AG04450 (cell line): ENCODE measurements at places on chromosomes 3 and 15.
A peak's percentile ranks its signal among the peaks of the same experiment; 100 is the strongest.

GRCh38 chr3:156509189-156510174 is 45.4 kb downstream of the SSR3 start:
- peak; percentile 34 for DNase-seq

DNA sequence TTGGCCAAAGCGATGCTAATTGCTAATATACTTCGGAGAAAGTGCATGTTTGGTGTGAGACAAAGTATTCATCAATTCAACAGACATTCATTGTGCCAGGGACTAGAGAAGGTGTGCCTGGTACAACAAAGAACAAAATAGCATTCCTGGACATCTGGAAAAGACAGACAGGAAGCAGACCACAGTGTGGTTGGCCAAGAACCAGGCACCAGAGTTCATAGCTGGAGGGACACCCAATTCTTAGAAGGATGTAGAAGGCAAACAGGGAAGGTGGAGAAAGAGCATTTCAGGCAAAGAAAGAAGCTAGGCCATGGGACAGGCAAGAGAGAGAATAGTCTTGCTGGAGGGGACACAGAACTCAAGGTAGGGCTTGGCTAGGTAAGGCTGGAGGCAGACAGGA is 105.8 kb upstream of the ETV5 start:
- DNase-seq: no peak

DNA sequence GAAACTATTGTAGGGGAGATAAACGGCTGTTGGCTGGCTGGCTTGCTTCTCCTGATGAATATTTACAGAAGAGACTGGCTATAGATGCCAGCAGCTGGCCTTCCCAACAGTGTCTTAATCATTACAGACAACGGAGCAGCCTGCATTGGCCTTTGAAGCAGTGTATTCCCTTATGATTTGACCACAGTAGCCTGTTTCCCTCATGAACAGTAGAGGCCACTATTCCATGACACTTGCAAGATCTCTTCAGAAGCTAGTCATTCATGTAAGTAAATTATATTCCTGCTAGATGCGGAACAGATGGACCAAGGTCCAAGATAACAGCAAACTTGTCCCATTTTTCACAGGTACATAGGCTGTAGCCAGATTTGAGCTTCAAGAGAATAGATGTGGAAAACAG is 47.3 kb downstream of the TMCO5A start:
- DNase-seq: no peak

DNA sequence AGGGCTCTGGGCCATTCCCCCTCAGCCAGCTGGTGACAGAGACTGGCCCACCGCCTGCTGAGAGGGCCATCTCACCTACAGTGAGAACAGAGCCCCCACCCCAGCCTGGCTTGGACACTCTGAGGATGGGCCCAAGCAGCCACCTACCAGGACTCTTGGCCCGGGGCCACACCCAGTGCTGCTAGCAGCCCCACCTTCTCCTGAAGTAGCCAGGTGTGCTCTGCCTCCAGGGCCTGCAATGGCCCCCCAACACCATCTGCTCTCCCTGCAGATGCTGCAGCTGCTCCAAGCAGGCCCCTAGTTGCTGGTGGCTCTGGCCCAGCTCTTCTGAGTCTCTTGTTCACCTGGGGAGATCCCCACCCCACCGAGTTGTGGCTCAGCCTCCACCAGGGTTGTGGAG is 6.8 kb upstream of the CLK3 start:
- no peak for DNase-seq

DNA sequence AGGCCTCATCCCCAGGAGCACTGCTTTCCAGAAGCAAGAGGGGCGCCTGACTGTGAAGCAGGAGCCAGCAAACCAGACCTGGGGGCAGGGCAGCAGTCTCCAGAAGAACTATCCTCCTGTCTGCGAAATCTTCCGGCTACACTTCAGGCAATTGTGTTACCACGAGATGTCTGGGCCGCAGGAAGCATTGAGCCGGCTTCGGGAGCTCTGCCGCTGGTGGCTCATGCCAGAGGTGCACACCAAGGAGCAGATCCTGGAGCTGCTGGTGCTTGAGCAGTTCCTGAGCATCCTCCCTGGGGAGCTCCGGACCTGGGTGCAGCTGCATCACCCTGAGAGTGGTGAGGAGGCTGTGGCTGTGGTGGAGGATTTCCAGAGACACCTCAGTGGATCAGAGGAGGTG is 2.1 kb downstream of the ZKSCAN7 start:
- DNase-seq: no peak

- DNase-seq: peak; percentile 93
Measured at GRCh38 chr15:45454814-45455213, 67.7 kb downstream of the SLC30A4 start.

DNA sequence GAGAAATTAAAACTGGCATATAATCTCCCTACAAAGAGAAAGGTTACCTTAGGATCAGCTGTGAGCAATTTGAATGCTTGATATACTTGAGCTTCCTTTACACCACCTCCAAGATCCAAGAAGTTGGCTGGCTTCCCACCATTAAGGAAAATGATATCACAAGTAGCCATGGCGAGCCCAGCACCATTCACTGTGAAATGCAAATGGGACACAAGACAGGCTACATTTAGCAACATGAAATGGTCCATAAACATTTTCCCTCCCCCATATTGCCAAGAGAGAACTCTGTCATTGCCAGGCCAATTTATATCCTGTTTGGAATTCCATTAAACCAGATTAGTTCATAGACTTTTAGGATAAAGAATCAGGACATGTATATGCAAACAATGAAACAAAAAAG is 158.7 kb downstream of the SUCLG2 start:
- no peak for DNase-seq

GRCh38 chr3:172066880-172067796 is 27.8 kb downstream of the FNDC3B start:
- DNase-seq: no peak

GRCh38 chr3:195270817-195271409 is at the start of gene XXYLT1:
Gene XXYLT1 (minus strand): TSS chr3:195271159. CDS start chr3:195271058, 101 bp downstream.
- DNase-seq: no peak

DNA sequence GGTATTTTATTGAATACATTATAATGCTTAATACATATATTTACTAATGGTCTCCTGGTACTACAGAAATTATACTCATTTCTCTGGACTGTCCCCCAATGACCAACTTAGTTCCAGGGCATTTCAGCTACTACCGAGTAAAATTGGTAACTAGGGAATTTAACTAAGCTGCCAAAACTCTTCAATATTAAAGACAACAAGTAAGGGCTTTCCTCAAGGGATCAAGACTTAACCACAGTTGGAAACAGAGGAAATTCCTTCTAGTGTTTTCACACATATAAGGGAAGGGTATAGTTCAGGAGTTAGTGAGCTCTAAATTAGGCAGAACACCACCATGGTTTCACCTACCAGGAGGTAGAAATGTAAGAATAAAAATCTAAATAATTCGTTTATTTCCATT is 357.4 kb downstream of the TBL1XR1 start:
- no peak for DNase-seq

DNA sequence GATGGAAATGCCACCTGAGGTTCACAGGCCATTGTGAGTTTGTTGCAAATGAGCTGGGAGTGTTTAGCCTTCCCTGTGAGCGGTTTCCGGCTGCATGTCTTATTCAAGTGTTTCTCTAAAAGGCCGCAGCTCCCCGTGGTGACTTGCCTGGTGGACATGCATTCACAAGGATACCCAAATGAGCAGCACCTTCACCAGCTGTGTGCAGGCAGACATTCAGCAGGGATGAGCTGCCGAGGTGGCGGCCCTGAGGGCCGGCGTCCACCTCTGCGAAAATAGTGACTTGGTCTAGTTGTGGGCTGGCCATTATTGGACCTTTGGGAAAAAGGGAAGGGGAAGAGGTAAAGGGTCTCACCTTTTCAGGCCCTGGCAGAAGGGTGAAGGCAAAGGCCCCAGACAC is 23.4 kb downstream of the SPSB4 start:
- DNase-seq: no peak

DNA sequence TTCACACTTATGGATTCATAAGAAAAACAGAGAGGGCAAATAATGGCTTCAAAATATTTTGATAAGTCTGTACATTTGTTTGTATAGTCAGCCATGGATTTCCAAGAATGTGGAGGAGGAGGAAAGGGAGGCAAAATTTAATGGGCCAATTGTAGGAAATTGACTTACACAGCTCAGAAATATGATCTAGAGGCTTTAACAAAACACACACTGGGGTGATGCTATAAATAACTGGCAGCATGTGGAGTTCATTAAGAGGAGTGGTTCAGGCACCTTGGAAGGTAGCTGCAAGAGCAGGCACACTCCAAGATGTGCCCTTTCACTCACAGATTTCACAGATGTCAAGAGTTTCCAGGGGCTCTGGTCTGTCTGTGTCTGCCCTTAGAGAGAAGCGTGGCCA is 193.4 kb upstream of the RASGRP1 start:
- peak; percentile 30 for DNase-seq

DNA sequence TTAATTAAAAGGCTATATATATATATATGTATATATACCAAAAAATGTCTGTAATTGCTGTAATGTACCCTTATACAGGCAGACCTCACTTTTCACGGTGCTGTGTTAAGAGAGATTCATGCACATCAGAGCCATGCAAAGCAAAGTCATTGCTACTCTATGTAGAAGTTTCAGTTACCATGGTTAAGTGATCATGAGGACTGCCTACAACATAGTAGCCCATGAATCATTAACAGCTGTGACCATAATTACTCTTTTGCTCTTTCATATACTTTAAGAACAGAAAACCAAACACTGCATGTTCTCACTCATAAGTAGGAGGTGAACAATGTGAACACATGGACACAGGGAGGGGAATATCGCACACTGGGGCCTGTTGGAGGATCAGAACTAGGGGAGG is 225.3 kb upstream of the EPHA3 start:
- no peak for DNase-seq

DNA sequence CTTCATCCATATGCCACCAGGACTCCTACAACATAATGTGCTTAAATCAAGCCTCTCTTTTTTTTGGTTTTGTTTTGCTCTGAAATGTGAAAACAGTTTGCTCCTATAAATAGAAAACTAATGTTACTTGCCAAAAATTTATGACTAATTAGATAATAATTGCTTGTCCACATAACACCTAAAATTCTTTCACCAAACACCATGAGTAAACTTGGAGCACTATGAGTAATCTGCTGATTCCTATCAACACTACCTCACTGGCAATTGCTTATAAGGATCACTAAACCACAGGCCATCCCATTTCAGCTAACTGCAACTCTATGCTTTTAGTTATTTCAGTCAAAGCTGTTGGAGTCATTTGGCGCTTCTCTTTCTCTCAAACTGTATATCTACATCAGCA is 252.7 kb downstream of the EPHA3 start:
- no peak for DNase-seq

DNA sequence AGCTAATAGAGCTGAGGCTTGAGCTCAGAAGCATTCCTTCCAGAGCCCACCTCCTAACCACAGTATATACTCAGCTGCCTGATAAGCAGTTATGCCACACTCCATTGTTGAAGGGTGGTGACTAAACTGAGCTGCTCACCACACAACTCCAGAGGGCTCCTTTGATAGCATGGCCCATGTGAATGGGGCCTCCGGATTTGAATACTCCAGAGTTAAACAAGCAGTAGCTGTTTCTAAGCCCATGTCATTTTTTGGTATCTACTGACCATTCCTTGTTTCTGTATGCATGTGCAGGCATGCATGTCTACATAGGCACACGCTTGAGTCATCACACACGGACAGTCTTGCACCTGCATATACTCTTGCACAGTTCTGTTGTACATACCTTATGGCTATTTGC is 28.9 kb downstream of the IGSF10 start:
- DNase-seq: peak; percentile 41
